ENCODE measurements at places on chromosomes 7 and 10.

DNA sequence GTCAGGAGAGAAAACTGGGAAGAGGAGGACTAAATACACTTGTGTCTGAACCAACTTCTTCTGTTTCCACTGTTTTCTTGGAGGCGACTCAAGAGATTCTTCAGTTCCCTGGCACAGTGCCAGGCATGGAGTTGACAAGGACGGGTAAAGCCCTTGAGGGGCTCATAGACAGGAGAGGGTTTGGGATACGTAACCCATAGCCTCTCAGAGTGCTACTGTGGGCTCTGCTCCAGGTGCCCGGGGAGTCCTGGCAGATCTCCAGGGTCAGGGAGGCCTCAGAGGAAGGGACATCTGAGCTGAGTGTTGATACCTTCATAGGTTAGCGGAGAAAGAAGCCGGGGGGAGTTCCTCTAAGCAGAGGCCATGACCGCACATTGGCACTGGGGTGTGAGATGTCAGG lies 42.0 kb downstream of the GALNT17 start:
- DNase-seq = no peak

DNA sequence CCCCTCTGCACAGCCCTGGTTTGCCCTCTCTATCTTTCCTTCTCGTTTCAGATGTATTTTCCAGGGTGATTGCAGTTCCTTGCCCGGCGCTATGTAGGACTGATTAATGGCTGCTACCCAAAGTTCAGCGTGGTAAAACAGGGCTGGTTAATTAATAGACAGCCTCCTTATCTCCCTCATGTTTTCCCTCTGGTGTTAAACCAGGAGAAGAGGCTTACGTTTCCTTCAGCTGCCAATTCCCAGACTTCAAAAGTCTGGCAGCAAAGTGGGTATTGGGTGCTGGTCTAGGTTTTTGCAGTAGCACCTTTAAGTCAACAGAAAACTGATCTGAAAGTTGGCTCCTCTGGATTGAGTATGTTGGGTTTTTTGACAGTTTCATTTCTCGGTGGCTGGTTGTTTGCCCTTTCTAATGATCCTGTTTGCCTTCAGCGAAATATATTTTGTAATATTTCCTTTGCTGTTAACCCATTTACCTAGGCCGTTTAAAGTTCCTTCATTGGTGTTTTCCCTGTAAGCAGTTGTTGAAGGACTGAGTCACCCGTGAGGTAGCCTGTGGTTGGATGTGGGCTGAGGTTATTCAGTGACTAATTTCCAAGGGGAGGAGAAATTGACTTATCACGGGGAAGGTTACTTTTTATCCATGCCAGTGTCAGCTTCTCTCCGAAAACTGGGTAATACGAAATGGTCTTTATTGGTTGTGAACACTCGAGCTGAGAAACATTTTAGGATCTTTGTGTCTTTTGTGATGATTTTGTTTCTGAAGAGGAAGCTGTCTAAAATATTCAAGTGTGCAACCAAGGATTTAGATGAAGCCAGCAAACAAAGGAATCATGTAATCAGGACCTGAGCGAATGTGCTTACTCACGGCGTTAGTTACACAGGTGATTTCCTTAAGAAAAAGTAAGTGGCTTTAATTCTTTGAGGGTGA lies 257.2 kb downstream of the KIAA1217 start:
- no peak for DNase-seq

DNA sequence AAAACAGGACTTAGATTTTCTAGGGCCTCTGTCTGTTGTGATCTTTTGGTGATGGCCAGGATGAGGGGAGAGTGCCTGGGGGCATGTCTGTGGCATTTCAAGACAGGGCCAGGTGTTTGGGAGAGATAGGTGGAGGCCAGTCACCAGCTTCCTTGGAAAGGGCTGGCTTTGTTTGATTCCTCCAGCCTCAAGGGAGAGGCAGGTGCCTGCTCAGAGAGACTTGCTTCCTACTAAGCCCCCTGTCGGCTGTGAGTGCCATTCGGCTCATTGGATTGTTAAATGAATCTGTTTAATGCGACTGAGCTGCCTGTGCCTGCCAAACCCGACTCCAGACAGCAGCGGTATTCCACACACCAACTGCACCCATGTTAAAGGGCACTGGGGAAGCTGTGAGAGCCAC lies 304.1 kb upstream of the COBL start:
- no peak for DNase-seq

GRCh38 chr10:77619964-77620703 lies 17.5 kb downstream of the KCNMA1 start:
- DNase-seq = no peak

GRCh38 chr7:107836237-107837144 lies 33.5 kb upstream of the SLC26A3 start:
- no peak for DNase-seq

- DNase-seq = no peak
Measured at GRCh38 chr10:77586719-77587415, 50.7 kb downstream of the KCNMA1 start.

- DNase-seq = no peak
Measured at GRCh38 chr10:8393531-8393930, 339.0 kb downstream of the GATA3 start.

GRCh38 chr10:32143302-32143847 lies 87.2 kb upstream of the KIF5B start:
- no peak for DNase-seq
